ENCODE measurements at places on chromosomes 6 and 20.
A peak's percentile ranks its signal among the peaks of the same experiment; 100 is the strongest.

DNA sequence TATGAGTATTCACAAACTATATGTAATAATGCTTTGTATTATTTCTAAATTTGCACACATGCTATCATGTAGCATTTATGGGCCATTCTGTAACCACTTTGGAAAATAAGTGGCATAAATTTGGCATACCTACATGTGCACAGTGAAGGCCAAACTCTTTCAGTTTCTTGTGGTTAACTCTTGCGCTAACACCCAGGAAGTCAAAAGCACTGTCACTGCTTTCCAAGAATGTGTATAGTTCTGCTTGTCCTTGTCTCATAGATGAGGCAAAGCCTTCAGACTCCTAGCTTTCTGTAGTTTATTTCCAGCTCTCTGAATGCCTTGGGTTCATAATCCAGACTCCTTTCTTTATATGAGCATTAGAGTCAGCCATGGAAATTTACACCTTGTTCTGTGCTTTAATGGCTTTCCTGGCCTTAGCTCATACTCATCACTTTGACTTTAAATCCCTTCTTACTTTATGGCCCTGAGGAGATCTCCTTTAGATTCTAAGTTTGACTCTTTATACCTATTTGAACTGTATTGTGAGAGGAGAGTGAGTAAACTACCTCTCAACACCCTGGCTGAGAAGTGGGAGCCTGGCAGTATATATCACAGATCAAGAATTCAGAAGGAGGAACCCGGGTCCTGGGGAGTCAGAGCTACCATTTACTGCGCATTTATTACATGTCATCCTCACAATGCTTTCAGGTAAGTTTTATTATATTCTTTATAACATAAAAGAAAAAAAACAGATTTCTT is 949 bp upstream of the SLC17A3 start:
- peak; percentile 27 for DNase-seq

DNA sequence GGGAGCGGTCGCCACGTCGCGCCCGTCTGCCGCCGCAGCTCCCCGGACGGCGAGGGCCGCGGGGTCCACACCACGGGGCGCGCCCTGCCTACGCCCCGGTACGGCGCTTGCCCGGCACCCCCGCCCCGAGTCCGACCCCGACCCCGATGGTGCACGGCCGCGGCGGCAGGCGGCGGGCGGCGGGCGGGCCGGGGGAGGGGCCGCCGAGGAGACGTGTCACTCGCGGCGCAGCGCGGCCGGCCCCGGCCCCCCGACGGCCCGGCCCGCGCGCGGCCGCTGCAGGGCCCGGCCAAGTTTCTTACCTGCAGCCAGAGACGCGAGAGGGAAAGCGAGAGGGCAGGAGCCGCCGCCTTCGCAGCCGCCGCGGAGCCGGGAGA is 328 bp downstream of the RRBP1 start:
- DNase-seq = no peak

DNA sequence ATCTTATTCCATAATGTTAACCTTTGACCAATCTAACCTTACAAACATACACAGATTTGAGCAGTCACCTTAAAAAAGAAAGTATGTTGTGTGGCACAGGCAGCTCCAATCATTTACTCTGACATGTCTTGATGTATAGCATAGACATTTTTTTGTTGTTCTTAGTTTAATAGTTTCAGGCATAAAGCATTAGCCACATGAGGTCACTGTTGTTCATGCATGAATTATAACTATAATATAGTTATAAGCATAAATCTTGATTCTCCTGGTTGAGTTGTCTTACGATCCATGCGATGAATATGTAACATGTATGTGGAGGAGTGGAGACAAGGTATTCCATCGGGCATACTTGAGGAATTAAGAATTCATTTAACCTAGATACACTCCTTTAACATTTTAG is 26.1 kb upstream of the NKAIN2 start:
- no peak for DNase-seq

DNA sequence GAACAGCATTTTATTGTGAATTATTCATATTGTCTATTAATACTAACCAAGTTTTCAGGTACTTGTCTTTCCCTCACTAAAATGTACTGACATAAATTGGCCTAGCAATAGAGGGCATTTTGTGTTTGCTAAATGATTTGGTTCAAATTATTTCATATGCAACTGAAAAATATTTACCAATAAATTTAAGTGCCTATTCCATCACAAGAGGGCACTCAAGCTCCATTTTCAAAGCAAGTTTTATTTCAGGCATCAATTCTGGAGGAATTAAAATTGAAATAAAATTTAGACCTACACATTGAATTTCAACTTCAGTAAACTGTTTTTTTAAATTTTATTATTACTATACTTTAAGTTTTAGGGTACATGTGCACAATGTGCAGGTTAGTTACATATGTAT is 114.3 kb upstream of the SYNCRIP start:
- DNase-seq = no peak

DNA sequence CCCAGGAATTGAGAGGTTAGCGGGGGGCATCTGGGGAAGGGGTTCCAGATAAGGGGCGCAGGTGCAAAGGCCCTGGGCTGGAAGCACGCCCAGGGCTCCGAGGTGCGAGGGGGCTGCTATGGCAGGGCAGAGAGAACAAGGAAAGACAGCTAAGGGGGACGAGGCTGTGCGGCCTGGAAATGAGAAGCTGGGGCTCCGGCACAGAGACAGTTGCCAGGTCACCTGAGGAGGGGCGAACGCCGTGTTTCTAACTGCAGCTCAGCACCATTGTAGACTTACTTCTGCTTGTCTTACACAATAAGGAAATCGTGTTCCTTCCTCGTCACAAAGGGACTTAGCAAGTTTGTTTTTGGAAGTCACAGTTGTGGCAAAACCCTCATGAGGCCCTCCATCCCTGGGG is 68.9 kb upstream of the TBXT start:
- no peak for DNase-seq

DNA sequence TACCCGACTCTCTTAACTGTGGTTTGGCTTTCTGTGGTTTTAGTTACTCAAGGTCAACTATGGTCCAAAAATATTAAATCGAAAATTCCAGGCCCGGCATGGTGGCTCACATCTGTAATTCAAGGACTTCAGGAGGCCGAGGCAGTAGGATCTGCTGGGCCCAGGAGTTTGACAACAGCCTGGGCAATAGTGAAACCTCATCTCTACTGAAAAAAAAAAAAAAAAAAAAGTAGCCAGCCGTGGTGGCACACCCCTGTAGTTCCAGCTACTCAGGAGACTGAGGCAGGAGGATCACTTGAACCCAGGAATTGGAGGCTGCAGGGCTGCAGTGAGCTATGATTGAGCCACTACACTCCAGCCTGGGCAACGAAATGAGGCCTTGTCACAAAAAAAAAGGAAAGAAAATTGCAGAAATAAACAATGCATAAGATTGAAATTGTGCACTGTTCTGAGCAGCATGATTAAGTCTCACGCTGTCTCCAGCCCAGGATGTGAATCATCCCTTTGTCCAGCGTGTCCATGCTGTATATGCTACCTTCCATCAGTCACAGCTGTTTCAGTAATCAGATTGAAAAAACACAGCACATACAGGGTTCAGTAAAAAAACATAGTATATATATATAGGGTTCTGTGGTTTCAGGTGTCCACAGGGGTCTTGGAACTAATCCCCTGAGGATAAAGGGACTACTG is 40.7 kb downstream of the RGS17 start:
- no peak for DNase-seq

DNA sequence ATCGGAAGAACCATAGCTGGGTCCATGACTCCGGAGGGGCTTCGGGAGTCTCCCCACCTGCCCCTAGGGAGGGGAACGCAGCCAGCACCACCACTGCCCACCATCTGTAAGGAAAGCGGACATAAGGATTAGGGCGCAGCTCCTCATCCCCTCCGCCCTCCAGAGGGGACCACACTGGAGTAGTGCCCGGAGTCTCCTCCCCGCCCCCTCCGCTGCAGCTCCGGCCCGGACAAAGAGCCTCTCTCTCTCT is 628 bp downstream of the SLC35B2 start:
- no peak for DNase-seq

DNA sequence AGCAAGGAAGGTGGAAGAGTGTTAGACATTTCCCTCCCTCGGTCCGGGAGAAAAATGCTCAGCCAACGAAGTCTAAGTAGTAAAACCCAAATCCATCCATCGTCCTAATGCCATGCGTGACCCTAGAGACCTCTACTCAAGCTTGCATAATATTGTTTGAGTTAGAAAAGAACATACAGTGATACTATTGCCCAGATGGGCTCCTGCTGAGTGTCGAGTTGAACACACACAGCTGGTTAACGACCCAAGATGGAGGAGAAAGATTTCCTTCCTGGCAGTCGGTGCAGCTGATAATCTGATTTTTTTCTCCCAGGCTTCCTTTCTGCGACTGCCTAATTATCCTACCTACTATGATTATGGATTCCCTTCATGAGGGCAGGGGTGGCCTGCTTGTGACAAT is 164.4 kb upstream of the KCNG1 start:
- no peak for DNase-seq

DNA sequence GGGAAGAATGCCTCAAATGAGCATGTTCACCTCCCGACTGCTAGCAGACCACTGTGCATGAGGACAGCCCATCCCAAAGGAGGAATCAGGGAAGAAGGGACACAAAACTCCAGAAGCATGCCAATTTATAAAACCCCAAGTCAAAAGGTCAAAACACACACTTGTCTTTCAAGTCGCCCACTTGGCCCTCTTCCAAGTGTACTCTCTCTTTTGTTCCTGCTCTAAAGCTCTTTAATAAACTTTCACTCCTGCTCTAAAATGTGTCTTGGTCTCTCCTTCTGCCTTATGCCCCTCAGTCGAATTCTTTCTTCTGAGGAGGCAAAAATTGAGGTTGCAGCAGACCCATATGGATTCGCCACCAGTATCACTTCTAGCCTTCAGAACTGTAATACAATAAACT is 33.9 kb upstream of the TPBG start:
- DNase-seq = no peak

DNA sequence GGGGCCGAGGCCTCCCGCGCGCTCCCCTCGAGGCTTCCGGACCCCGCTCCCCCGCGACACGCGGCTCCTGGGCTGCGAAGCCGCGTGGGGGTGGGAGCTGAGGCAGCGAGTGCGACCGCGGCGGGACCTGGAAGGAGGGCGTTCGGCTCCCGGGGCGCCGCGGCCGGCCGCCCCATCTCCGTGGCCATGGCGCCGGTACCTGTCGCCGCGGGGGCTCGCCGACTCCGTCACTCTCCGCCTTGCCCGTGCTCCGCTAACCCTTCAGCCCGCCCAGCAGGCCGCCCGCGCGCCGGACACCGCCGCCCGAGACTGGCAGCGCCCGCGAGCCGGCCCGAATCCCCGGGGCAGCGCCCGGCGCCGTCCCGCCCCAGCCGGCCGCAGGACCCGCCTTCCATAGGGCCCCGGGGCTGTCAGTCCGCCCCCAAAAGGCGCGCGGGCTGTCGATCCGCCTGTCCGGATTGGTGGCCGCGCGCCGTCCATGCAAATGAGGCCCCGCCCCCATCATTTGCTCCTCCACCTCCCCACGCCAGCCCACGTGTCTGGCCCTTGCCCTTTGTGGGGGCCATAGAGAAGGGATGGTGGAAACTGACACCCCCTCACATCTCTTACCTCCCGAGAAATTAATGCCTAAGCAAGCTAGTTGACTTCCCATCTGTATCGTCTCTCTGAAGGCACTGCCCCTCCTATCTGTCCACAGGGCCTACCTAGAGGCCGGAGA is at the start of gene FKBP5:
Gene FKBP5 (minus strand): TSS at position 311 of the 718 bp plus-strand sequence. CDS start 46,091 bp downstream, outside the sequence.
- DNase-seq = peak; percentile 84

GRCh38 chr6:159249128-159249527 is 79.9 kb downstream of the FNDC1 start:
- DNase-seq = no peak

DNA sequence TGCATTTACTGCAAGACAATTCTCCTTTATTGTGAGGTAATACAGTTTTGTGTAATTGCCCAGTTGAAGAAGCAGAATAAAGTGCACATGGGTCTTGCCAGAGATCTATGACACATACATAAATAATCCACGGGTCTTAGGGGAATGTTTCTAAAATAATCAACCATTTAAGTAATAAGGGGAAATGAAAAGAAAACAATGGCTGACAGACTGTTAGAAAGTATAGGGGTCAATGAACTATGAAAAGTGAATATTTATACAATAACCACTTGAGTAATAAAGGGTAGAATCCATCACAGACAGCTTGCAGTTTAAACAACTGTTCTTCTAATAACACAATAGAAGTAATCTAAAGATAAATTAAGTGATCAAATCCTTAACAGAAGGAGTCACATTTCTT is 477.2 kb downstream of the EYS start:
- DNase-seq = no peak

GRCh38 chr6:144482142-144482541 is 197.0 kb downstream of the UTRN start:
- peak; percentile 68 for DNase-seq

- no peak for DNase-seq
Observed at GRCh38 chr20:20358801-20359200, 9.1 kb upstream of the INSM1 start.

DNA sequence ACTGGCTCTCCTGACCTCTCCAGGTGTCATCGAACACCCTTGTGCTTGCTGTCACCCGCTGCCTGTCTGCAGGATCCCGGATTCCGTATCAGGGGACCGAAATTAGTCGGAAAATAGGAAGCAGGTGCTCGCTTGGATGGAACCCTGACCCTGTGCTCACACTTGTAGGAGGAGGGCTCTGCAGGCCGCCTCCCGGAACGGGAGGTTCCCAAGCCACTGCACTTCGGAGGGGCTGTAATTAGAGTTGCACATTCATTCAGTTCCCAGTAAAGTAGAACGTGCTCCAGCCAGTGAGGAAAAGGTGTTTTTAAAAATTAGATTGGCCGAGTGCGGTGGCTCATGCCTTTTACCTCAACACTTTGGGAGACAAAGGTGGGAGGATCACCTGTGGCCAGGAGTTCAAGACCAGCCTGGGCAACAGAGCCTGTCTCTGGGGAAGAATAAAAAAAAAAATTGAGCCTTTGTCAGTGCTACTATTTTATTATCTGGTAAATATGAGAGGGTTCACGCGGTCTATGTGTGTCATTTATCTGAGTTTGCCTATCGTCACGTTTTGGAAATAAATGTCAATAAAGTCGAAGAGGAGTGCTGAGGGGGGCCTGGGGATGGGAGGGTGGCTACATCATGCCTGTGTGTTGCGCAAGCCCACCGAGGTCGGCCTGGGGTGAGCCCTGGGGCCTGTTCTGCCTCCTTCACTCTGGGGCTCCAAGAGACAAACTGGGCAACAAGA is 1.5 kb upstream of the GMEB2 start:
- DNase-seq = peak; percentile 66

- DNase-seq = no peak
Observed at GRCh38 chr20:32965115-32965514, 39.1 kb downstream of the SUN5 start.

DNA sequence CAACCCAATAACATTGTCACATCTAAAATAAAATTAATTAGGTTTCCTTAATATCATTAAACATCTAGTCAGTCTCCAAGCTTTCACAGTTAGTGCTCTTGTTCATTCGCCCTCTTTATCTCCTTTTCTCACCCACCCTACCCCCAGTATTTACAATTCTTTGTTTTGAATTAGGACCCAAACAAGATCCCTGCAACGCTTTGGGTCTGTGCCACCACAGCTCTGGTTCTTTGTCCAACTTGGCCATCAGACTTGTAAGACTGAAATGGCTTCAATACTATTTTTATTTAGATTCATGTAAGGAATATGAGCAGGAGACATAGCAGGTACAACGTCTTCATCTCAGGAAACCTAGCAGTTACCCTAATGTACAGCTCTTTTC is 276.5 kb downstream of the CDKAL1 start:
- no peak for DNase-seq

Data from CD4-positive, alpha-beta T cell treated with Interleukin-4 for 4 hours (primary cell).